ENCODE measurements at places on chromosomes 6 and 20. TPM values are rescaled to one million over a fixed set of nuclear protein-coding genes. Genes with fewer than 3 reads are reported as not detected.

GSTA3 gene
- not detected for polyA plus RNA-seq

FAM162B gene
- not detected for polyA plus RNA-seq

TSHZ2 gene
- not detected for polyA plus RNA-seq

OR2B6 gene
- polyA plus RNA-seq: 15.2 TPM

AGER gene
- 10.9 TPM for polyA plus RNA-seq

DEFB124 gene
- not detected for polyA plus RNA-seq

LY6G6D gene
- polyA plus RNA-seq: not detected

SRSF6 gene
- 86.5 TPM for polyA plus RNA-seq

NSFL1C gene
- polyA plus RNA-seq: 71.3 TPM

PPIL6 gene
- 1.5 TPM for polyA plus RNA-seq

RAB44 gene
- polyA plus RNA-seq: not detected

DYNLT2 gene
- 7.2 TPM for polyA plus RNA-seq

PTGIS gene
- polyA plus RNA-seq: not detected

CLPSL1 gene
- not detected for polyA plus RNA-seq

JARID2 gene
- polyA plus RNA-seq: 15.6 TPM

GHRH gene
- polyA plus RNA-seq: not detected

PHACTR3 gene
- not detected for polyA plus RNA-seq

SNAP91 gene
- not detected for polyA plus RNA-seq

TAAR1 gene
- polyA plus RNA-seq: not detected

APCDD1L gene
- polyA plus RNA-seq: not detected

MAS1 gene
- not detected for polyA plus RNA-seq

MEI4 gene
- not detected for polyA plus RNA-seq

HEY2 gene
- not detected for polyA plus RNA-seq

UNC5CL gene
- polyA plus RNA-seq: 1.8 TPM

RPRD1B gene
- polyA plus RNA-seq: 35.4 TPM

Data from K562 (cell line).